ENCODE measurements at places on chromosomes 12 and 14. TPM values are rescaled to one million over a fixed set of nuclear protein-coding genes. Genes with fewer than 3 reads are reported as not detected.

Gene TSHR
- 0.04 TPM for polyA plus RNA-seq

Gene C1QL4
- polyA plus RNA-seq = 0.06 TPM

Gene E2F7
- 0.24 TPM for polyA plus RNA-seq

Gene LRP1
- polyA plus RNA-seq = 77.4 TPM

Gene ABHD4
- 18.8 TPM for polyA plus RNA-seq

Gene RNASE7
- 0.13 TPM for polyA plus RNA-seq

Gene P2RX7
- 5.3 TPM for polyA plus RNA-seq

Gene RNASE1
- polyA plus RNA-seq = 1,326 TPM

Gene OR6S1
- polyA plus RNA-seq = not detected

Measured in lung (tissue), 17 donors.